ENCODE measurements at places on chromosomes 13 and 19.

GRCh38 chr19:45815481-45816216, 541 bp upstream of the RSPH6A start:
- H3K4me3 ChIP-seq, result no peak overlapping the region
- no peaks in the 10 kb centered on the region for H3K27me3 ChIP-seq
- no peak for DNase-seq
- no peak overlapping the region for H3K27ac ChIP-seq
- H3K4me1 ChIP-seq, result no peaks in the 10 kb centered on the region
- H3K36me3 ChIP-seq, result peaks cover 5% of the 10 kb centered on the region

GRCh38 chr13:75806117-75806516, 170.0 kb downstream of the LMO7 start:
- peaks cover 21% of the 10 kb centered on the region for H3K4me1 ChIP-seq
- H3K4me3 ChIP-seq, result no peak overlapping the region
- no peak for DNase-seq
- no peak overlapping the region for H3K27ac ChIP-seq

GRCh38 chr13:74784959-74785358, 650.8 kb upstream of the KLF12 start:
- H3K4me1 ChIP-seq, result no peaks in the 10 kb centered on the region
- no peak overlapping the region for H3K4me3 ChIP-seq
- no peaks in the 10 kb centered on the region for H3K36me3 ChIP-seq
- peaks cover 2% of the 10 kb centered on the region for H3K27me3 ChIP-seq
- no peak overlapping the region for H3K27ac ChIP-seq

- H3K36me3 ChIP-seq, result no peaks in the 10 kb centered on the region
- no peak overlapping the region for H3K4me3 ChIP-seq
- H3K4me1 ChIP-seq, result no peaks in the 10 kb centered on the region
- no peak overlapping the region for H3K27ac ChIP-seq
Observed at GRCh38 chr13:109281903-109282635, 504.3 kb downstream of the IRS2 start.

DNA sequence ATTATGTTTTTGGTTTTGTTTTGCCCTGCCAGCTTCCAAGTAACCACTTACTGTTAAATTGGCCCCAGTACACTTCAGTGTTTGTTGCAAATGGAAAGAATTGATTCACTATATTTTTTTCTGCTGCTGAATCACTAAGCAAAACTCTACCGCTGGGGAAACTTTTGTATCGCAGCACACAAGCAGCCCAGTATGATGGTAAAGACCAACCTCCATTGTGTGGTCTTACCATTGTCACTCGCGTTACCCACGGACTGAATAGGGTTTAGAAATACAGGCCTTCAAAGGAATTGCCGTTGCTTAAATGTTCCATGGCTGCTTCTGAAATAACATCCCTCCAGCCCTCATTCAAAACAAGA, 7.9 kb downstream of the SPATA13 start:
- H3K27me3 ChIP-seq, result peaks cover 1% of the 10 kb centered on the region
- H3K36me3 ChIP-seq, result peaks cover 6% of the 10 kb centered on the region
- peaks cover 7% of the 10 kb centered on the region for H3K4me1 ChIP-seq
- H3K27ac ChIP-seq, result peak overlapping the region; percentile 0
- no peak overlapping the region for H3K4me3 ChIP-seq

DNA sequence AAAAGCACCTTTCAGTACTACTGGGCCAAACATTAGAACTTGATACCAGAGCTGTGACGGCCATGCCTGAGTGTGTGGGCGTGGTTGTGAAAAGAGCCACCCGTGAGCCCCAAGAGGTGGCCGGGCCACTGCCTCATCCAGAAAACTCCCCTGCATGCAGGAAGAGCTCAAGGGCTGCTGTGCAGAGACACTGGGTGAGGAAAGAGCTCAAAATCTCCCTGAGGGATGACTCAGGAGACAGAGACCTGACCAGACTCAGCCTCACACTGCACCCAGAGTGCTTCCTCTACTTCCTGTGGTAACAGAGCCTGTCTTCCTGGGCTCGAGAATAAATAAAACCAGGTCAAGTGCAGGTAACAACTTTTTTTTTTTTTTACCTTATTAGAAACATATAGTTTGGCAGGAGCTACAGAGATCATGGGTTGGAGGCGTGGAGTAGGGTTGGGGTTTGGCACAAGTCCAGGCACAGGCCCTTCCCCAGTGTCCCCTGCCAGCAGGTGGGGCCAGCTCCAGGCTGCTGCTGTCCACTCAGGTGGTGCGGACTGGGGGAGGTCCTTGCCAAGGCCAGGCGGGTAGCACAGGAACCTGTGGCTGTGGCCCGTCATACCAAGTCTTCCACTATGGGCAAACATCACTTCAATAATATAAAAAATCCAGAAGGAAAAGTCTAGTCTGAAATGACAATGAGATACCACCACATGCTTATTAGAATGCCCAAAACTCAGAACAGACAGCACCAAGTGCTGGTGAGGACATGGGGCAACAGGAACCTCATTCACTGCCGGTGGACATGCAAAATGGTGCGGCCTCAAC, 25.5 kb downstream of the ELL start:
- peaks cover 80% of the 10 kb centered on the region for H3K4me1 ChIP-seq
- DNase-seq, result peak; percentile 85

Measured in activated CD4-positive, alpha-beta memory T cell treated with anti-CD3 and anti-CD28 coated beads for 36 hours (primary cell).